Stimulated activated CD4-positive, alpha-beta T cell treated with anti-CD3 and anti-CD28 coated beads, Interleukin-12 subunit alpha, Interleukin-12 subunit beta, amount 100 ng/mL, for 48 hours (primary cell): ENCODE measurements at places on chromosomes 4 and X.

- DNase-seq = no peak
Observed at GRCh38 chr4:59772641-59773139, 1427.4 kb upstream of the ADGRL3 start.

DNA sequence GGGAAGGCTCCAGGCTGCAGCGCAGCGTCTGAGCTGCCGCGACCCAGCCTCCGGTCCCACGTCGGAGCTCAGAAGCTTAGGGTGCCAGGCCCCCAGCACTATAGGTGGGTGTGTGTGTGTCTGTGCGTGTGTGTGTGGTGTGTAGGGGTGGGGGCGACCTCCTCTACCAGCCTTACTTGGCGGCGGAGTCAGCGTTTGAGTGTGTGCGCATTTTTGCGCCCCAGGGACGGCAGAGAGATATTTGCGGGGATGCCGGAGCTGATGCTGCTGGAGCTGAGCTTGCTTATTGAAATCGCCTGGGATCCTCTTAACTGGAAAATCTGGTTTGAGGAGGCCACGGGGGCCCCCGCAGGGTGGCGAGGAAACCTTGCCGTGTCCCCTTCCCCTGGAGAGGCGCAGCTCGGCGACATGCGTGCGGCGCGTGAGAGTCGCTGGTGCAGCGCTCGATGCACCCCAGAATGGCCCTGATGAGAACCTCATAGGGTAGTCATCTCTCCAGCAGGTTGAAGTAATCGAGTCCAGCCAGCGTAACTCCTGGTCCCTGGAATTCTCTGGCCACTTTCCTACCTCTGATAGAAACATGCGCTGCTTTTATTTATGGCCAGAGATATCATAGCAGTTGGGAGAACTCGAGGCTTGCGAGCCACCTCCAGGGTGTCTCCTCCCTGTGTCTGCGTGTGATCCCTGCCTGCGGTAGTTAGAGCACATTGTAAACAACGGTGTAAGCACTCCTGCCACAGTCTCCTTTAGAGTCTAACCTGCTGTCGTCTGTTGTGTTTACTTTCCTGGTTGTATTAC lies 2.7 kb downstream of the ADGRL3 start:
- no peak for DNase-seq

GRCh38 chrX:103630171-103630511 lies 1.4 kb downstream of the TCEAL1 start:
- no peak for DNase-seq

GRCh38 chrX:25012433-25012735 lies 3.4 kb downstream of the ARX start:
- DNase-seq = no peak

GRCh38 chrX:10217198-10217597 lies 60.4 kb downstream of the CLCN4 start:
- DNase-seq = no peak

DNA sequence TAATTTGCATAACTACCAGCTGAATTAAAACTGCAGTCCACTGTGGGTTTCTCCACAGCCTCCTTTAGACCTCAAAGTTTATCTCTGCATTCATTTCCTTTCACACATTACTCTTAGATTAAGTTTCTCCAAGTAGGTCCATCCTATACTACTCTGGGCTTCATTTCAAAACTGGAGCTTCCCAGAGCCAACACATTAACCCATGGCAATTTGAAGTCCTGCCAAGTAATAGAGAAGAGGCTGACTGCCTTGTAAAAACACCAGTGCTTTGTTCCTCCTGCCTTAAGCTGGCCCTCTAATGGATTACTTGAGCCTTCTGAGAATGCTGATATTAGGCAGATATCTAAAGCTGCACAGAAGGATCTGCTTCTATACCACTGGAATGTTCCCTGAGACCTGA lies 997.2 kb upstream of the SLIT2 start:
- no peak for DNase-seq

DNA sequence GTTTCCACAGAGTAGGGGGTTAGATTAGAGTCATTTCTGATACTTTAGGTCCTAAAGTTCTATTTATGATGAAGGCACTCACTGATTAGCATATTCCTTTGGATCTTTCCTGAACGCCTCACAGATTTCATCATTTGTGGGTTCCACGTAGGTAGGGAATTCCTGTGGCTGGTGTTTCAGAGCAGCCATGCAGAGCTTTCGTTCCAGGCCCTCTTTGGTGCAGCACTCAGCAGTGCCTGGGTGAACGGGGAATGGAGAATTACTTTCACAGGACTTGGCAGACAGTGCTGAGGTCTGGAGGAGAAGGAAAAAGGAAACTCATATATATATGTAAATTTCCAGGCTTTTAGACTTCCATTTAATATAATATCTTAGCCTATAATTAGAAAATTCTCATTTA lies 18.5 kb downstream of the GC start:
- DNase-seq = no peak

DNA sequence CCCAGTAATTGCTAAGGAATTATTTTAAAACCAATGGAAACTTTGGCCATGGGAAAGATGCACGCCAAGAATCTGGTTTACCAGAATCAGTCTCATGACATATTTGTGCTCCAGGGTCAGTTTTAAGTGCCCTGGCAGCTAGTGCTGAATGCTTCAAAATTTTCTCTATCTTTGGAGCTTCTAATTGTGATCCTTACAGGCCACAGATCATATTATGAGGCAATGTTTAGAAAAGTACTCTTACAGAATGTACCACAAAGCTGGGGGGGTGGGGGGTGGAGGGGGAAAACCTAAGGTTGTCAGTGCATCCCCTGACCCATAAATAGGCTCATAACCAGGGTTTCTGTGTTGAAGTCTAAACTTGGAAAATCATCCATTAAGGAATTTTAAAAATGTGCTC lies 514.5 kb downstream of the INPP4B start:
- DNase-seq = no peak

DNA sequence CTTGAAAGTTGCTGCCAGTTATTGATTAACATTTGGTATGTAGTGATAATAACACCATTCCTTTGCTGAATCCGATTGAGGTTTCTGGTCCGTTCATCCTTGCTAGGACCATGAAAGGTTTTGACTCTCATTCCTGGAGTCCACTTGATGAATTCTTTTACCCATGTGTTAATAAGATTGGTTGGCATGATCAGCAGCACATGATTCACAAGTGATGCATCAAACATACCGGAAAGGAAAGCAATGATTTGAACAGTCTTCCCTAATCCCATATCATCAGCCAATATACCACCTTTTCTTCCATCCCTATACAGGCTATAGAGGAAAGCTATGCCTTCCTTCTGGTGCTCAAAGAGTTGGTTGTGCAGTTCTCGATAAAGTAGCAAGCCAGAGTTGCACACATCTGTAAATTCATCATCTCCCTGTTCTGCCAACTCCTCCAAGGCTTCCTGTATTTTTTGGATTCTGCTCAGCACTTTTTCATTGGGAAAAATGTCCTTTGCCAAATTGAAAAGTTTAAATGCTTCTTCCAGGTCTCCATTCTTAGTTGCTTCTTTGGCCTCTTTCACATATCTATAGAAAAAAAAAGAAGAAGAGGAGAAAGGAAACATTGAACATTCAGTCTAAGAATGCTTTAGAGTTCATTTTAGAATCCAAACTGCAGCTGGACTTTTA lies 26.7 kb downstream of the PIN4 start:
- DNase-seq = no peak

DNA sequence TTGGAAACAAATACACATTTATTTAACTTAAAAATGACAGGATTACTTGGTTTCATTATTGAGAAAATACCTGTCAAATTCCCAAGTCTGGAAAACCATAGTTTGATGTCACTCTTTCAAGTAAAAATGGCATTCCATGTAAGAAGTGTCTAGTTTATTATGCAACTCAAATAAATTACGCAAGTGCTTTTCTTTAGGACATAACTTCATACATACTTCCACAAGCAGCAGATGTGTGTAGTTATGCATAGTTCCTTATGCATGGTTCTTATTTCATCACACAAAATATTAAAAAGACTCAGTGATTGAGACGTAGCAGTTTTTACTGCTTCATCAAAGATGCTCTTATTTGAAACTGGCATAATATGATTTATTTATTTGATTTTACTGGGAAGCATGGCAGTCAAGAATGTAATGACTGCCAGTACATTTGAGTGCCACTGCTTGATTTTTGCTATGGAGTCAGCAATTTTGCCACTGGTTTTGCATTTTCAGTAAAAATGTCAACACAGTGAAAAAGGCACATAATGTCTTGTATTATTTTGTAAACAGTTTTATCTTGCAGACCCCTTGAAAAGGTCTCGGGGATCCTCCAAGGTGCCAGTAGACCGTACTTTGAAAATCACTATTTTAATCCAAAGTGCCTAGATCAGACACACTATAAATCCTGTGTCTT lies 62.1 kb downstream of the CLCN3 start:
- DNase-seq = no peak

DNA sequence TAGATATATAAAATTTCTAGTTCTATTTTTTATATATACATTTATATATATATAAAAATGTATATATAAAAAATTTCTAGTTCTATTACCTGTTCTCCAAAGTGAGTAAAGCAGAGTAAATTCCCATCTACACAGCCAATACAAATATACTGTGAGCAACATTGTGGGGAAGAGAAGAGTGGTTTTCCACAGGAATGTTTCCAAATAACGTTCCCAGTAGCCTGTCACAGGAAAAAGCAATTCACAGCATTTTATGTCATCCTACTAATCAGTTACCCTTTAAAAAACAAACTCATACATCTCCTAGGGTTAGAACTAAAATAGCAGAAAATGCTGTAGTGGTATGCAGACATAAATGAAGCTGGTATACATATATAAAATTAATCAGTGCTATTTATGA lies 44.5 kb downstream of the AASDH start:
- no peak for DNase-seq

DNA sequence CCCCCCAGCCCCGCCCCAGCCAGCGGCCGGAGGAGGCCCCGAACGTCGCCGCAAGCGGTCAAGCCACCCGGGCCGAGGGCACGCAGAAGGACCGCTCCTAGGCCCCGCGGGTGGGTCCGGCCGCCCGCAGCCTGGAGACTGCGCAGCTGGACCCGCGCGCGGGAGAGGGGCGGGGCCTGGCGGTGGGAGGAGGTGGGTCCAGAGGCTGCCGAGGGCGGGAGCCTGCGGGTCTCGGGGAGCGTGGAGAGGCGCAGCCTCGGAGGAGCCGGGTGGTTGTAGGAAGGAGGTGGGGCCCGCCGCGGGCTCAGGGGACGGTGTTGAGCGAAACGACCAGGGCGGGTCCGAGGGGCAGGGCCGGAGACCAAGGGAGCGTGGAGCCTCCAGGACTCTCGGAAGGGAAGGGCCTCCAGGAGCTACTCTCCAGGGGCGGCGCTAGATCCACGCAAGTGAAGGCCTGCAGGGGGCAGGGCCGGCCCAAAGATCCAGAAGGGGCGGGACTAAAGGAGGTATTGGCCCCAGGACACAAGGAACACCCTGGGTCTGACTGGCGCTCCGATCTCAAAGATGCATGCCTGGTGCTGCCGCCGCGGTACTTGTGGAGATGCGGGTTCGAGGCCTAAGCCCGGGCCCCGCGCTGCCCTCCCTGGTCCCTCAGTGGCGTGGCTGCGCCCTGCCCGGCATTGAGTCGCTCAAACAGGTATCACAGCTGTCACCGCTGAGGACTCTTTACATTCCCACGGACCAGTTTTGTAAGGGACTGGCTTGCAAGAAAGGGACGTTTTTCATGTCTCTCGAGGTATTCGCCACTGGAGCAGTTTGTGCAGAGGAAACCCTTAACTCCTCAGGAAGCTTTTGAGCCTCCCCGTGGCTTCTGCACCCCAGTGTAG lies 5.9 kb downstream of the TIMM17B start:
- peak; percentile 58 for DNase-seq

GRCh38 chr4:94852616-94853015 lies 94.9 kb downstream of the BMPR1B start:
- no peak for DNase-seq

DNA sequence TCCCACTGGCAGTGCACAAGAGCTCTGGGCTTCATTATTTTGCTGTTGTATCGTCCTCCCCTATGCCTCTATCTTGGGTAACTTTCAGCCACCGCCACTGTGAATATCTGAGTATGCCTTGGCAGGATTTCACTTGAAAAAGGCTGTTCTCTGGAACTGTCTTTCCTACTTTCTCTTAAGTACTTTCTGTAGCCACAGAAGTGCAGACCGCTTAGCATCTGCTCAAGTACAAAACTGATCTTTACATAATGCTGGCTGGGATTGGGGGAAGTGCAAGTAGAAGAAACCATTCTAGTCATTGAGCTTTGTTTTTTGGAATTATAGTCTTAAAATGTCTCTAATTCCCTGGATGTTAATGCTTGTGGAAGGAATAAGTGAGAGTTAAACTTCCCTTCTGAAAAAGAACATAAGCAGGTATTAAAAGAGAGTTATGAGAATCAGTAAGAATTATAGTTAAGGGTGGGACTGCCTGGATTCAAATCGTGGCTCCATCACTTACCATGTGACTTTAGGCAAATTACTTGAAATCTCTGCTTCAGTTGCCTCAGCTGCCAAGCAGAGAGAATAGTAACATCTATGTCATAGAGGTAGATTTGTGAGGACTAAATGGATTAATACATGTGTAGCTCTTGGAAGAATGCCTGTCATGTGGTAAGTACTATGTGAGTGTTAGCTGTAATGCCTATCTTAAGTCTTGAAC lies 77.5 kb downstream of the MID1IP1 start:
- no peak for DNase-seq
